Hematopoietic multipotent progenitor cell treated with erythropoietin and hydrocortisone succinate and interleukin-3 and kit ligand, for 15 days (in vitro differentiated cells): ENCODE measurements at places on chromosomes 3 and 15.

GRCh38 chr15:31554261-31554660 is 227.6 kb downstream of the KLF13 start:
- no peak for DNase-seq

- no peak for DNase-seq
Measured at GRCh38 chr3:13144163-13145023, 71.2 kb upstream of the IQSEC1 start.

DNA sequence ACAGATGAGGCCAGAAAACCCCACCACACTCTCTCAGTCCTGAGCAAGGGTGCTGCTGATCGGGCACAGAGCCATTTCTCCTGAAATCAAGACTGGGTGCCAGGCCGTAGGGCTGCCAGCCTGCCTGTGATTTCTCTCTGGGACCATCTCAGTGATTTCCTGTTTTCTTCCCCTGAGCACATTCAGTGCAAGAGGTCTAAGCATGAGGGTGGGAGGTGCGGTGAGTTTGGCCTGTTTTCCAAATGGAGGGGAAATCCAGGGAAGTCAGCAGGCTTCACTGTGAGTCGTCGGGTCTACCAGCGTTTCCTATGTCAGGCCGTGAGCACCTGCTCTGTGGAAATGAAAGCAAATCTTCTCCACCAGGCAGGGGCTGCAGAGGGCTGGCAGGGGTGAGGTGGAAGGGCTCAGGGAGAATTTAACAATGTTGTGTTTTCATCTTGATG is 82.3 kb downstream of the ST6GAL1 start:
- DNase-seq, result no peak

GRCh38 chr3:113601240-113601639 is 68.9 kb downstream of the SIDT1 start:
- no peak for DNase-seq

GRCh38 chr15:39250001-39250400 is 330.9 kb upstream of the THBS1 start:
- no peak for DNase-seq

- no peak for DNase-seq
Measured at GRCh38 chr3:11950576-11950975, 53.6 kb upstream of the SYN2 start.
